Activated CD4-positive, alpha-beta T cell treated with anti-CD3 and anti-CD28 coated beads, Interleukin-2, amount 10 ng/mL, durations not matched to agents 7 days and 5 days (primary cell): ENCODE measurements at places on chromosomes 3 and 15. TPM values are rescaled to one million over a fixed set of nuclear protein-coding genes. Genes with fewer than 3 reads are reported as not detected.

- no peak for DNase-seq
- no peak overlapping the region for H3K4me3 ChIP-seq
- H3K36me3 ChIP-seq, result no peaks in the 10 kb centered on the region
- H3K27ac ChIP-seq, result no peak overlapping the region
- H3K27me3 ChIP-seq, result peaks cover 9% of the 10 kb centered on the region
- no peaks in the 10 kb centered on the region for H3K4me1 ChIP-seq
Observed at GRCh38 chr3:123789760-123790159, 94.4 kb downstream of the MYLK start.

GRCh38 chr3:98587654-98588053 is 5.8 kb downstream of the CPOX start:
- H3K27me3 ChIP-seq, result no peaks in the 10 kb centered on the region
- H3K4me1 ChIP-seq, result peaks cover 79% of the 10 kb centered on the region
- H3K27ac ChIP-seq, result no peak overlapping the region
- peaks cover 86% of the 10 kb centered on the region for H3K36me3 ChIP-seq

DNA sequence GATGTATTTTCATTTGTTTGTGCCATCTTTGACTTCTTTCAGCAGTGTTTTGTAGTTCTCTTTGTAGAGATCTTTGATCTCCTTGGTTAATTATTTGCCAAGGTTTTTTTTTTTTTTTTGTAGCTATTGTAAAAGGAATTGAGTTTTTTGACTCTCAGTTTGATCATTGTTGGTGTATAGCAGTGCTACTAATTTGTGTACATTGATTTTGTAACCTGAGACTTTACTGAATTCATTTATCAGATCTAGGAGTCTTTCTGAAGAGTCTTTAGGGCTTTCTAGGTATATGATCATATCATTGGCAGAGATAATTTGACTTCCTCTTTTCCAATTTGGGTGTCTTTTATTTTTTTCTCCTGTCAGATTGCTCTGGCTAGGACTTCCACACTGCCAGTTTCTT is 42.2 kb upstream of the POMGNT2 start:
- no peaks in the 10 kb centered on the region for H3K36me3 ChIP-seq
- no peak for DNase-seq
- H3K27me3 ChIP-seq, result peaks cover 12% of the 10 kb centered on the region
- no peak overlapping the region for H3K4me3 ChIP-seq
- H3K4me1 ChIP-seq, result no peaks in the 10 kb centered on the region
- no peak overlapping the region for H3K27ac ChIP-seq

DNA sequence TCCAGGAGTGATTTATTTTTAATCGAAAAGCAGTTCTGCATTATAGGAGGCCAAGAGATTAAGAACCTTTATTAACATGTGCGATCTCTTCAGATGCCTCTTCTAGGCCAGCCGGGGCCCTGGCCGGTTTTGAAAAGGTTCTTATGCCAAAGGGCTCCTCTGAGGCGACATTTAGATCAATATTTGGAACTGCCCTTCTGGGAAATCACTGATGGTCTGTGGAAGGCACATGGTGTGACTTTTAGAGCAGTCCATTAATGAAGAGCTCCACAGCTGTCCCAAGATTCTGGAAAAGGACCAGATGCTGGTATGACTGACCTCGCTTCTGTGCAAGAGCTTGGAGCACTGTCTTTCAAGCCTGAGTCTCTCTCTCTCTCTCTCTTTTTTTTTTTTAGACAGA is 19.7 kb downstream of the MGLL start:
- H3K27ac ChIP-seq, result no peak overlapping the region
- no peak for DNase-seq
- no peaks in the 10 kb centered on the region for H3K27me3 ChIP-seq
- no peak overlapping the region for H3K4me3 ChIP-seq

- no peaks in the 10 kb centered on the region for H3K27me3 ChIP-seq
- no peak for DNase-seq
- no peak overlapping the region for H3K4me3 ChIP-seq
- H3K36me3 ChIP-seq, result no peaks in the 10 kb centered on the region
- H3K27ac ChIP-seq, result no peak overlapping the region
- H3K4me1 ChIP-seq, result no peaks in the 10 kb centered on the region
Observed at GRCh38 chr3:174540116-174540908, 318.8 kb upstream of the NAALADL2 start.

DNA sequence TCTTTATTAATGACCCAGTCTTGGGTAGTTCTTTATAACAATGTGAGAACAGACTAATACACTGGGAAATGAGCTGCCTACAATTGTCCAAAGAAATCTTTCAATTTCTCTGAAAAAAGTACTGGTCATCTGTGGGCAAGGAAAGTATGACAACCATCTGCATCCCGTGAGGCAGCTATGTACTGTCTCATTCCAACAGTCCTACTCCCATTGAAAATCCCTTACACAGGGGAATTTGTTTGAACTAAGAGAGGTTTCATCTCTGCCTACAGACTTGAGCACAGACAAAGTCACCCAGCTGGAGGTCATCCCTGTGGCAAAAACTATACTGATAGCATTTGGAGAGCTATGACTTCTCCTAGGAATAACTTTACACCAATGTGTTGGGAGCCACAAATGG is 27.1 kb downstream of the SHC4 start:
- peaks cover 28% of the 10 kb centered on the region for H3K27me3 ChIP-seq
- H3K36me3 ChIP-seq, result no peaks in the 10 kb centered on the region
- no peak for DNase-seq
- no peaks in the 10 kb centered on the region for H3K4me1 ChIP-seq
- H3K4me3 ChIP-seq, result no peak overlapping the region

GRCh38 chr3:42696356-42697288 is 6.0 kb downstream of the HHATL start:
- no peak overlapping the region for H3K27ac ChIP-seq
- no peaks in the 10 kb centered on the region for H3K27me3 ChIP-seq
- H3K36me3 ChIP-seq, result no peaks in the 10 kb centered on the region
- peaks cover 11% of the 10 kb centered on the region for H3K4me1 ChIP-seq
- no peak for DNase-seq

- H3K4me3 ChIP-seq, result no peak overlapping the region
- H3K4me1 ChIP-seq, result peaks cover 9% of the 10 kb centered on the region
- H3K36me3 ChIP-seq, result no peaks in the 10 kb centered on the region
- DNase-seq, result no peak
- H3K27ac ChIP-seq, result no peak overlapping the region
Observed at GRCh38 chr15:98903377-98904018, 104.1 kb downstream of the PGPEP1L start.

DNA sequence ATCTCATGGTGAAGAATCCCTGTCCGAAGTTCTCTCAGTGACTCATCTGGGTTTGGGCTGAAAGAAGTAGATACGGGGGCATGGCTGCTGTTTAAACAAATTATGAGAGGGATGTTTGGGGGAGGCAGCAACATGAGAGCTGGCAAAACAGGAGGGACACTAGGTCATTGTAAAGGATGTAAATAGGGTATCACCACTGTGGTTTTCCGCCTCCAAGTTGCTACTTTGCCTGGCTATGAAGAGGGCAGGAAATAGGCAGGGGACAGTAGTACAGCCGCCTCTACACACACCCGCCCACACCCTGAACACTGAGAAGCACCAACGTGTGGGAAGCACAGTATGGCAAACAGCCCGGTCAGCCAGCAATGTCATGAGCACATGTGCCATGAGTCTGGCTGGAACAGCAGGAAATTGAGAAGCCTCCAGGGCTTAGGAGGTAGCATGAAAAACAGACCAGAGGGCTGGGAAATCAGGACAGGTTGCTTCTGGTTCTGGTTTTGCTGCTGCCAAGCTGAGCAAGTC is 17.1 kb downstream of the HEXA start:
- H3K4me3 ChIP-seq, result no peak overlapping the region
- H3K36me3 ChIP-seq, result peaks cover 4% of the 10 kb centered on the region
- no peak overlapping the region for H3K27ac ChIP-seq
- H3K27me3 ChIP-seq, result no peaks in the 10 kb centered on the region

DNA sequence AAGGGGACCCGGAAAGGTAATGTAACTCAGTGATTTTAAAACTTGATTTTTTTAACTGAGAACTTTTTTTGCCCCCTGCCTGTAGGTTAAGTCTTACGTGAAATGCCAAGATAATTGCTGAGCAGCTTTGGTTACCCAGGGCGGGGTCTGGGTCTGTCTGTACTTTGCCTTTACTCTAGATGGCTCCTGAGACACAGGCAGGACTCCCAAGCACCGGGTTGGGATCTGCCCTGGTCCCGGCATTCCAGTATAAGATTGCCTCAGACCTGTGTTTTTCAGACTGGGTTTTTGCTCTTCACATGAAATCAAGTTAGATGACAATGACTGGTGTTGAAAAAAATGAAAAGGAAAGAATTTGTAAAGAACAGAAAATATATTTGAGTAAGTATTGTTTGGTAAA is 40.3 kb downstream of the WDR76 start:
- DNase-seq, result no peak
- H3K36me3 ChIP-seq, result peaks cover 37% of the 10 kb centered on the region
- H3K4me1 ChIP-seq, result peaks cover 2% of the 10 kb centered on the region
- no peaks in the 10 kb centered on the region for H3K27me3 ChIP-seq

- no peak overlapping the region for H3K27ac ChIP-seq
- peaks cover 64% of the 10 kb centered on the region for H3K36me3 ChIP-seq
- no peak overlapping the region for H3K4me3 ChIP-seq
- H3K27me3 ChIP-seq, result no peaks in the 10 kb centered on the region
- no peak for DNase-seq
- H3K4me1 ChIP-seq, result peaks cover 22% of the 10 kb centered on the region
Observed at GRCh38 chr15:63250312-63250965, 27.0 kb upstream of the APH1B start.

- DNase-seq, result no peak
- H3K4me1 ChIP-seq, result no peaks in the 10 kb centered on the region
- no peak overlapping the region for H3K4me3 ChIP-seq
- no peaks in the 10 kb centered on the region for H3K36me3 ChIP-seq
Observed at GRCh38 chr3:135237371-135238143, 442.5 kb downstream of the EPHB1 start.

DNA sequence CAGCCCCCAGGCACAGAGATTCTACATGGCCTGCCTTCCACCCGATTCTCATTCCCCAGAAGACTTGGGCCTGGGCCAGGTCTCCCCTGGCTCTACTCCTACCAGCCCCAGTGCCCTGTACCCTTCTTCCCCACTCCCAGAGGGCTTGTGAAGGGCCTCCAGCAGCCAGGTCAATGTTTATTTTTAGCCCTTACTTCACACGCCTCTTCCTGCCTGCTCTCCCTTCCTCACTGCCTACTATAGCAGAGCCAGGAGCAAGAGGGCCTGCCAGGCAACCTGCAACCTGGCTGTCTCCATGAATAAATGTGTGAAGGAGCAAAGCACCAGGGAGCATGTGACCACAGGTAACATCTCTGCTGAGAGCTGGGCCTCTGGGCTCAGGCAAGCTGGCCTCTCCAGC is 26.4 kb upstream of the APEH start:
- H3K4me1 ChIP-seq, result no peaks in the 10 kb centered on the region
- no peaks in the 10 kb centered on the region for H3K27me3 ChIP-seq
- H3K27ac ChIP-seq, result no peak overlapping the region
- no peak for DNase-seq
- no peaks in the 10 kb centered on the region for H3K36me3 ChIP-seq

- H3K4me1 ChIP-seq, result no peaks in the 10 kb centered on the region
- H3K27ac ChIP-seq, result no peak overlapping the region
- H3K36me3 ChIP-seq, result no peaks in the 10 kb centered on the region
Observed at GRCh38 chr3:179278932-179279693, 28.2 kb upstream of the KCNMB3 start.

DNA sequence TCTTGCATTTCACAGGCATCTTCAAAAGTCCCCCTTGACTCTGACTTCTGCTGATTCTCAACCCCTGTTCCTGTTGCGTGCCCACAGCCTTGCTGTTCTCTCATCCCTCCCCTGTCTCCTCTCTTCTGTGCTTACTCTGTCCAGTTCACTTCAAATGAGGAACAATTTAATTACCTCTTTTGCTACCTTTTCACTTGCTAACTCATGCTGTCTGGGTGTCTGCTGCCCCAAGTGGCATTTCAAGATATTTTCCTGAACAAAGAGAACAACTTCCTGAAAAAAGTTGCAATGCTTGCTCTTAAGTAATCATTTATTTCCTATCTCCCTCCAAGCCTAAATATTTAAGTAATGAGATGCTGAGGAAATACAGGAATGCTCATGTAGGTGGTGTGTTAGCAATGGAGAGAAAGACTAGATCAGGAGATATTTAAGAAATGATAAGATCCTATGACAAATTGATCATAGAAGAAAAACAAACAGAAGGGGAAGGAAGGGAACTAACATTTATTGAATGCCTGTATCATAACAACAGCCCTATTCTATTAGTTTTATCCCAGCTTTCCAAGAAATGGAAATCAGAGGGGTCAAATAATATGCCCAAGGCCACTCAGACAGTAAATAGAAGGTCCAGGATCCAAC is 42.2 kb downstream of the SV2B start:
- no peak overlapping the region for H3K4me3 ChIP-seq
- DNase-seq, result no peak
- H3K36me3 ChIP-seq, result no peaks in the 10 kb centered on the region
- no peaks in the 10 kb centered on the region for H3K4me1 ChIP-seq
- H3K27ac ChIP-seq, result no peak overlapping the region

DNA sequence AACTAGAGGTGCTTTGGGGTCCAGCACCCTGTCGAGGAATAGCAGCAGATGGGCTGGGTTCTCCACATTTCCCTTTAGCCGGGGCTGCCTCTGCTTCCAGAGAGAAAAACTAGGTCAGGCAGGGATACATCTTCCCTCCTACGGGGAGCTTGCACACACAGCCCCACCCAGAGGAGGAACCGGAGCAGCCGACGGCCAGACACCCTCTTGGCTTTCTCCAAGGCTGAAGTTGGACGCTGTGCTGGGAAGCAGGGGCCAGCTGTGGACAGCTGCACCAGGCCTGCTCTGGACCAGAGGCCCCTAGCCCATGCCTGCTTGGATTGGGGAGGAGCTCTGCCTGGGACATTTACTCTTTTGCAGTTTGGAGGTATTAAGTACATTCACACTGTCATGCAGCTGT is 44.7 kb upstream of the NR2C2 start:
- H3K27ac ChIP-seq, result no peak overlapping the region
- H3K27me3 ChIP-seq, result peaks cover 14% of the 10 kb centered on the region
- no peak overlapping the region for H3K4me3 ChIP-seq
- peaks cover 2% of the 10 kb centered on the region for H3K36me3 ChIP-seq

GRCh38 chr3:98565843-98566242 is 27.6 kb downstream of the CPOX start:
- no peaks in the 10 kb centered on the region for H3K27me3 ChIP-seq
- peaks cover 83% of the 10 kb centered on the region for H3K4me1 ChIP-seq
- no peak for DNase-seq
- H3K36me3 ChIP-seq, result peaks cover 26% of the 10 kb centered on the region

DNA sequence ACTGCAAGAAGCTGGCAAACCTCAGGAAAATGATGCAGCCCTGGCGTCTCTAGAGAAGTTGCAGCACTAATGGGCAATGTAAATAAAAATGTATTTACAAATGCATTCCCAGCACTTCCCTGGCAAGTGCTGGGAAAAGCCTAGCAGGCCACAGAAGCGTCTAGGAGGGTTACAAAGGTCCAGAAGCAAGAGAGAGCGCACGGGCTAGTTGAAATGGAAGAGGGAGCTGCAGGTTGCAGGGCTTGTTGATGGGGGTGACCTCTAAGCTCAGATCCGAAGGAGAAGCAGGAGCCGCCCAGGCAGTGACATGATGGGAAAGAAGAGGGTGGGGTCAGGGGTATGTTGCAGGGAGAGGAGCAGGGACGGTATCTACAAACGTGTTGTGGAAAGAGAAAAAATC is 2.7 kb upstream of the KNL1 start:
- peaks cover 8% of the 10 kb centered on the region for H3K36me3 ChIP-seq
- peaks cover 36% of the 10 kb centered on the region for H3K4me1 ChIP-seq
- peaks cover 9% of the 10 kb centered on the region for H3K27me3 ChIP-seq
- DNase-seq, result no peak
- H3K27ac ChIP-seq, result no peak overlapping the region

GRCh38 chr15:45048794-45049631 is 26.0 kb downstream of the SORD start:
- no peak overlapping the region for H3K27ac ChIP-seq
- H3K4me3 ChIP-seq, result no peak overlapping the region
- no peak for DNase-seq
- no peaks in the 10 kb centered on the region for H3K27me3 ChIP-seq
- H3K36me3 ChIP-seq, result peaks cover 30% of the 10 kb centered on the region

Gene C2CD4A
- not detected for total RNA-seq

Gene ALCAM
- total RNA-seq, result 3.8 TPM

Gene ZBED2
- 3.9 TPM for total RNA-seq

Gene WDR72
- not detected for total RNA-seq

Gene RASGRP1
- total RNA-seq, result 185 TPM

Gene ADAMTSL3
- not detected for total RNA-seq
